ENCODE measurements at places on chromosomes 11 and 22.

- DNase-seq = no peak
Observed at GRCh38 chr11:117229411-117229810, 2.5 kb downstream of the PCSK7 start.

GRCh38 chr11:30406978-30407762 is 84.3 kb downstream of the ARL14EP start:
- DNase-seq = peak; percentile 58

DNA sequence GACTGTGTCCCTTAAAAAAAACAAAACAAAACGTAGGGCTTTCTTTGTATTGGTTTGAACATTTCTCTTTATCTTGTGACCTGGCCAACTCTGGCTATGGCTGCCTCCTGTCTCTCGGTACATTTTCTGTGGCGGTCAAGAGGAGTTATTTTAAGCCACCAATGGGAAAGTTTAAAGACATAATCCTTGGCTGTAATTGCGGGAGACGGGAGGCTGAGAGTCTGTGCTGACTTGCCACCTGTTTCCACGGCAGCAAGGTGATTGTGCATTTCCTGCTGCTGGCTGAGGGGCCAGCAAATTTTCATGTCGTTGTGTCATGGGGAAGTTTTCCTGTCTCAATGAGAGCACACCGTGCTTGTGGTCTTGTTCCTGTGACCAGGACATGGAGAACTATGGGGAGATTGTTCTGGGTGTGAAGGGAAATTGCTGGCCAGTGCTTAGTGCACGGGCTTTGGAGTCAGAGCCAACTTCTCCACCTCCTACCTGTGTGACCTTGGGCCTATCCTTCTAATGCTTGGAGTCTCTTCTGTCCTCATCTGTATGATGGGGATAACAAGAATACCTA is 11.0 kb downstream of the PTPRJ start:
- DNase-seq = peak; percentile 89

DNA sequence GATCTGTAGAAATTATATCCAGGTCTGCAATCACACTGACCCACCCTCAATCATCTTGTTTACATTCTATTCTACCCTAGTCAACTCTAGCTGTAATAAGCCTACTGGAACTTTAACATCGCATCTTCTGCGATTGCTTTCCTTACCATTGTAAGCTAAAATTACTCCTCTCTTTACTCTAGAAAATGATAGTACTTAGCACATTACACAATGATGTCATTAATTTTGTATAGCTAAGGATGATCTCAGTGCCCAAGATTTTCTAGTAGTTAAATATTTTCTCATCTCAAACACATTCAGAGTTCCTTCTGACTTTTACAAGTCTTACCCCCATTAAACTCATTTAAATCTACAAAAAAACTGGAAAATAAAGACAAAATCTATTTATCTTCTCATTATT is 39.6 kb upstream of the CTSC start:
- DNase-seq = peak; percentile 73

GRCh38 chr22:33535937-33536875 is 384.1 kb downstream of the LARGE1 start:
- no peak for DNase-seq

GRCh38 chr11:71554996-71555395 is 6.8 kb downstream of the KRTAP5-9 start:
- no peak for DNase-seq

- no peak for DNase-seq
Observed at GRCh38 chr11:2702771-2703362, 3.1 kb upstream of the KCNQ1OT1 start.

DNA sequence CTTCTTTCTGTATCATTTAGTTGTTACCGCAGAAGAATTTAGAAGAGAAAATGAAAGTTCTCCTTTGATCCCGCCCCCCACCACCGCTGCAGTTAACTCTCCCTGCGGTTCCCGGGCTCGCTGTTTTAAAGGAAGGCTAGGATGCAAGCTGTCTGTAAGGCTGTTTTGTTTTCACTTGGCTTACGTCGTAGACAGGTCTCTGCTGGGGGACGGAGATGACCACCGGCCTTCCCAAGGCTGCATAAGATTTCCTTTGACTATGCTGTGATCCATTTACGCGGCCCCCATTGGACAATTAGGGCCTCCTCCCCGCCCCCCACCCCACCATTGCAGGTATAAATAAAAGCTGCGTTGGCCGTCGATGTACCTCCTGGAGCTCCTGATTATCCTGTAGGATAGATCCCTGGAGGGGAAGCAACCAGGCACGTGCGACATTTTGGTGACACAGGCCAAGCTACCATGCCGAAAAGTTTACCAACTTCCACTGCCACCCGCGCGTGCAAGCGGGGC is 1.4 kb upstream of the CPT1A start:
- DNase-seq = no peak

- DNase-seq = no peak
Observed at GRCh38 chr11:41457216-41458014, 2.0 kb downstream of the LRRC4C start.

GRCh38 chr22:36366291-36366708 is 21.5 kb downstream of the MYH9 start:
- peak; percentile 68 for DNase-seq

GRCh38 chr22:20885557-20886323 is 26.9 kb downstream of the SNAP29 start:
- peak; percentile 71 for DNase-seq

DNA sequence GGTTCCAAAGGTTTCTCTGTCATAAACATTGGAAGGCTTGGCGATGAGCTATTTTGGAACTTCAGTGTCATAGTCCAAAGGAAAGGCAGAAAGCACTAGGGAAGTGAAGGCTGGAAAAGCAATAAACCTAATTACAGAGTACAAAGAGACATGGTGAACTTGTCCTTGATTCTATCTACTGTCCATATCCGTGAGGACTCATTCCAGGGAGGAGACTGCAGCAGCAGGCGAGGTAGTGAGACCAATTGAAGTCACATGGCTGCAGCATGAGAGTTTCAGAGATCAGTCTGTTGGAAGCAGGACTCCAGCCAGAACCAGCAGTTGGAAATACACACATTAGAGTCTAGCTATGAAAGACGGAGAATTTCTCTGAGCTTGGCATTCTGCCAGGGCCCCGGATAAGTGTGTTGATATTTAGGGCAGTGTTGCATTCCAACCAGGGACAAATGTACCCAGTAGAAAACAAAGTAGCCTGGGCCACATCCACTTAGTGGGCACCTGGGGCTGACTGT is 54.1 kb upstream of the ARHGAP42 start:
- DNase-seq = peak; percentile 31

GRCh38 chr11:61090982-61091372 is 11.3 kb upstream of the CD5 start:
- no peak for DNase-seq

GRCh38 chr22:19519041-19519926 is 4.9 kb downstream of the CLDN5 start:
- DNase-seq = no peak

DNA sequence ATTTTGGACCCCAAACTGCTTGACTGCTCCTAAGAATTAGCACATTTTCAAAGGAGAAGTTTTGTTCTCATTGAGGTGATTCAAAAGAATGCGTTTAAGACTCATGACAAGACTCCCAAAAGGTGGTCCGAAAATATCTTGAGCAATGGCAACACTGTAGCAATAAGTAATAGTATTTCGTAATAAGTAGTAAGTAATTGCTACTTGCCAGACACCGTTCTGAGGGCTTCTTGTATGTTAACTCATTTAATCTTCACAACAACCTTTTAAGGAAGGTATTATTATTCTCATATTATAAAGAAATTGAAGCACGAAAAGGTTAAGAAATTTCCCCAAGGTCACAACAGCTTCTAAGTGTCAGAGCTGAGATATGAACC is 184.0 kb upstream of the SORL1-AS1 start:
- DNase-seq = no peak

GRCh38 chr22:41862160-41862529 is 29.2 kb downstream of the SREBF2 start:
- DNase-seq = peak; percentile 45

GRCh38 chr11:44775985-44776446 is 49.3 kb downstream of the TSPAN18 start:
- no peak for DNase-seq

All from renal cortical epithelial cell (primary cell).